Muscle of leg (tissue), 16 donors: ENCODE measurements at places on chromosomes 11 and 22.

DNA sequence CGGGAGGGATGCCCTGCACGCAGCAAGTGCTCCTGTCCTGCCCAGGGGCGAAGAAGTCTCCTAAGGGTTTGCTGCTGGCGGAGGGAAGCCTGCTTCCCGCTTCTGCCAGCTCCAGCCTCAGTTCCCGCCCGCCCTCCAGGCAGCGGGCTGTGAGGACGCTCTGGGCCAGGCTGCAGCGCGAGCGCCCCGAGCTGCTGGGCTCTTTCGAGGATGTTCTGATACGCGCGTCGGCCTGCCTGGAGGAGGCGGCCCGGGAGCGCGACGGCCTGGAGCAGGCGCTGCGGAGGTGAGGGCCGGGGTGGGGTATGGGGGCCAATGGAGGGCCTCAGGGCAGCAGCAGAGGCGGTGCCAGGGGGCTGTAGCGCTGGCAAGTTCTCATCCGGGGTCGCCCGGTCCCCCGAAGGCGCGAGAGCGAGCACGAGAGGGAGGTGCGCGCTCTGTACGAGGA is 2.2 kb downstream of the CRACR2B start:
- no peak overlapping the region for H3K27ac ChIP-seq
- peaks cover 13% of the 10 kb centered on the region for H3K36me3 ChIP-seq
- H3K4me1 ChIP-seq = peaks cover 89% of the 10 kb centered on the region
- H3K27me3 ChIP-seq = peaks cover 52% of the 10 kb centered on the region
- DNase-seq = no peak
- H3K4me3 ChIP-seq = peak overlapping the region; percentile 29

DNA sequence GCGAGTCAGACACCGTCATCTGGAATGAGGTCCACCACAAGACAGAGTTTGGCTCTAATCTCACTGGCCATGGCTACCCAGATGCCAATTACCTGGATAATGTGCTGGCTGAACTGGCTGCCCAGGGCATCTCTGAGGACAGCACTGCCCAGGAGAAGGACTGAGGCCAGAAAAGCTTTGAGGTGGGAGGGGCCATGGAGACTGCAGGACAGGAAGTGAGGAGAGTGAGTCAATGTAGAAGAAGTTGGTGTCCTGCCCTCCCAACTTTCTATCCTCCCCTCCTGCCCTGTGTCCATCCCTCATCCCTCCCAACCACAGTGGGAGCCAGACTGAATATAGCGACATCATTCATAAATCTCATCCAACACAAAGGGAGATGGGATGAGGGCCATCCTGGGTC is 8.0 kb downstream of the MPEG1 start:
- peaks cover 32% of the 10 kb centered on the region for H3K36me3 ChIP-seq
- H3K4me3 ChIP-seq = no peak overlapping the region
- peaks cover 2% of the 10 kb centered on the region for H3K4me1 ChIP-seq
- H3K27me3 ChIP-seq = no peaks in the 10 kb centered on the region
- H3K27ac ChIP-seq = no peak overlapping the region
- no peak for DNase-seq

DNA sequence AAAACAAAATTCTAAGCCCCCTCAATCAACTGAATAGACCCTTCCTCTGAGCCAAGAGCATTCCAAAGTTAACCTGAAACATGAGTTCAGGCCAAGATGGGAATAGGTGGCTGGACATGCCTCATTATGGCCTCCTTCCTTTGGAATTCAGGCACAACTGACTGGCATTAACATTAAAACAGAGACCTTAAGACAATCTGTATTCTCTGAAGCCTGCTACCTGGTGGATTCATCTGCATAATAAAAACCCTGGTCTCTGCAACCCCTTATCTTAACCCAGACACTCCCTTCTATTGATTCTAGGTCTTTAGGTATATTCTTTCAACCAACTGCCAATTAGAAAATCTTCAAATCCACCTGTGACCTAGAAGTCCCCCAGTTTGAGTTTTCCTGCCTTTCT is 66.3 kb downstream of the JRKL start:
- no peaks in the 10 kb centered on the region for H3K27me3 ChIP-seq
- H3K4me1 ChIP-seq = no peaks in the 10 kb centered on the region
- H3K36me3 ChIP-seq = no peaks in the 10 kb centered on the region
- DNase-seq = no peak
- H3K27ac ChIP-seq = no peak overlapping the region

- peaks cover 67% of the 10 kb centered on the region for H3K4me1 ChIP-seq
- peak; percentile 76 for DNase-seq
- peaks cover 30% of the 10 kb centered on the region for H3K36me3 ChIP-seq
- H3K27ac ChIP-seq = peak overlapping the region; percentile 92
- no peak overlapping the region for H3K4me3 ChIP-seq
Measured at GRCh38 chr22:19984201-19984753, 32.3 kb downstream of the ARVCF start.

DNA sequence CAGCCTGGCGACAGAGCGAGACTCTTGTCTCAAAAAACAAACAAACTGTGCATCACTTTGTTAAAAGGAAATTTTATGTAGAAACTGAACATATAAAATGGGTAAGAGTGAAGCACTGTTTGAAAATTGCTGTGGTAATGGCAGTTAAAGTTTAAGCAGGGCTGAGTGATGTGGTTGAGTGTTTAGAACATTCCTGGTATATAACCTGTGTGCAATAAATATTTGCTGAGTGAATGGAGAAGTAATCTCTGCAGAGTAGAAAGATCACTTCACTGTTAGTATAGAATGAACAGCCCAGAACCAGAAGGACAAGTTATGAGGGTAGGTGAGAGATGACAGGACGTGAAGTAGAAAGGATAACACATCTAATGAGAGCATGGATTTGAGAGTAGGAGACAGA is 27.3 kb downstream of the CECR2 start:
- H3K27ac ChIP-seq = no peak overlapping the region
- DNase-seq = no peak
- no peaks in the 10 kb centered on the region for H3K36me3 ChIP-seq
- no peaks in the 10 kb centered on the region for H3K4me1 ChIP-seq
- no peak overlapping the region for H3K4me3 ChIP-seq
- H3K27me3 ChIP-seq = no peaks in the 10 kb centered on the region

DNA sequence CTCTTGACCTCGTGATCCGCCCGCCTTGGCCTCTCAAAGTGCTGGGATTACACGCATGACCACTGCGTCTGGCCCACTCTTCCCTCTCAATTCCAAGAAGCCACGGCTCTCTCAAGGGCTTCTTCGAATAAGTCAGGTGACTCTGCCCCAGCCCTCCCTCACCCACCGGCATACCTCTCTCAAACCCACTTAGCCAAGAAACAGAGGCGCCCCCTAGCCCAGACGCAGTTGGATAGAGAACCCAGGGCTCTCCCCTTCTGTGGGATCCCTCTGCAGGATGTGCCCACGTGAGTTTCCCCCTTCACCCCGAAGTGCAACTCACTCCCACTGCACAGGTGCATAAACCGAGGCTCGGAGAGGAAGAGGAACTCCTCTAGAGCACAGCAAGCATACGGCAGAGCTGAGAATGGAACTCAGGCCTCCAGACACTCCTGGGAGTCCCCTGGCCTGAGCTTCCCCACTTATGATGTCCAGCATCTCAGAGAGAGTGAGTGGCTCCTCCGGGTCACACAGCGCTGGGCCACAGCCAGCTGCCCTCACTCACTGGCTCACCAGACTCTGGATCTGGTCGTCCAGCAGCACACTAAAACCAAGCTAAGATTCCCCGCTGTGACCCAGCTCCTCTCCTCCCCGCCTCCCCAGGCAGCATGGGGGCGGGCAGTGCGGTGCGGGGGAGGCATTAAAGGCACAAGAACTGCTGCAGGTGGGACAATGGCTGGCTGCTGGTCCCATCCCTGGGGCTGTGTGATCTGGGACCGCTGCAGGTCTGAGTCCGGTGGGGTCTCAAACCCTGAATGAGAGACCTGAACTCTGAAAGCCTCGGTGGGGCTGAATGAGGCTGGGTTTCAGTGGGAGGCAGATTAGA is 16.8 kb upstream of the RGL4 start:
- DNase-seq = no peak
- H3K27me3 ChIP-seq = no peaks in the 10 kb centered on the region
- no peak overlapping the region for H3K27ac ChIP-seq
- H3K36me3 ChIP-seq = no peaks in the 10 kb centered on the region
- no peak overlapping the region for H3K4me3 ChIP-seq

- H3K27ac ChIP-seq = no peak overlapping the region
- H3K36me3 ChIP-seq = no peaks in the 10 kb centered on the region
- no peaks in the 10 kb centered on the region for H3K27me3 ChIP-seq
- no peak overlapping the region for H3K4me3 ChIP-seq
- H3K4me1 ChIP-seq = no peaks in the 10 kb centered on the region
Measured at GRCh38 chr11:33389635-33390034, 132.5 kb downstream of the HIPK3 start.

GRCh38 chr22:48310740-48311139 is 1516.9 kb downstream of the BRD1 start:
- H3K27me3 ChIP-seq = peaks cover 2% of the 10 kb centered on the region
- no peaks in the 10 kb centered on the region for H3K4me1 ChIP-seq
- DNase-seq = no peak
- H3K36me3 ChIP-seq = no peaks in the 10 kb centered on the region

DNA sequence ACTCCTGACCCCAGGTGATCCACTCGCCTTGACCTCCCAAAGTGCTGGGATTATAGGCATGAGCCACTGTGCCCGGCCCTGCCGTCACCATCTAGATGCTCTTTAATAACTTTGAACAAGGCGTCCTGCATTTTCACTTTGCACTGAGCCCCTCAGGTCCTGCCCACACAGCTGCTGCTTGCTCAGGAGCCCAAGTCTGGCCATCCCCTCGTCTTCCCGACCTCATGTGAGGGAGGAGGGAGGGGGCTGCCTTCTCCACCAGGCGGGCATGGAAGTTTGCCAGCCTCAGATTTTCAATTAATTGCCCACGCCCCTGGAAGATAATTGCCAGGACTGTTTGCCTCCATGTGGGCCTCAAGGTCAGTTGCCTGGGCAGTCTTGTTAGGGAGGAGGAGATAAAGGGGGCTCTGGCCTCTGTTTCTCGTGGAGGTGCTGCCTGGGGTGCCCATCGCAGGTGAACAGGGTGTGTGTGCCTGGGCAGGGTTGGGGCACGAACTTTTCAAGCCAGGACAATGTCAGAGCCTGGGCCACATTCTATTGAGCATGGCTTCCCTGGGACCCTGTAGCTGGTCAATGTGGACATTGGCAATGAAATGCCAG is 27.9 kb upstream of the MYEOV start:
- H3K4me1 ChIP-seq = peaks cover 23% of the 10 kb centered on the region
- no peak overlapping the region for H3K27ac ChIP-seq
- no peaks in the 10 kb centered on the region for H3K36me3 ChIP-seq
- H3K4me3 ChIP-seq = no peak overlapping the region
- no peak for DNase-seq

- no peak overlapping the region for H3K4me3 ChIP-seq
- H3K27me3 ChIP-seq = no peaks in the 10 kb centered on the region
- no peak for DNase-seq
- H3K4me1 ChIP-seq = peaks cover 14% of the 10 kb centered on the region
- H3K27ac ChIP-seq = no peak overlapping the region
Measured at GRCh38 chr11:119166368-119167076, 2.0 kb upstream of the NLRX1 start.

DNA sequence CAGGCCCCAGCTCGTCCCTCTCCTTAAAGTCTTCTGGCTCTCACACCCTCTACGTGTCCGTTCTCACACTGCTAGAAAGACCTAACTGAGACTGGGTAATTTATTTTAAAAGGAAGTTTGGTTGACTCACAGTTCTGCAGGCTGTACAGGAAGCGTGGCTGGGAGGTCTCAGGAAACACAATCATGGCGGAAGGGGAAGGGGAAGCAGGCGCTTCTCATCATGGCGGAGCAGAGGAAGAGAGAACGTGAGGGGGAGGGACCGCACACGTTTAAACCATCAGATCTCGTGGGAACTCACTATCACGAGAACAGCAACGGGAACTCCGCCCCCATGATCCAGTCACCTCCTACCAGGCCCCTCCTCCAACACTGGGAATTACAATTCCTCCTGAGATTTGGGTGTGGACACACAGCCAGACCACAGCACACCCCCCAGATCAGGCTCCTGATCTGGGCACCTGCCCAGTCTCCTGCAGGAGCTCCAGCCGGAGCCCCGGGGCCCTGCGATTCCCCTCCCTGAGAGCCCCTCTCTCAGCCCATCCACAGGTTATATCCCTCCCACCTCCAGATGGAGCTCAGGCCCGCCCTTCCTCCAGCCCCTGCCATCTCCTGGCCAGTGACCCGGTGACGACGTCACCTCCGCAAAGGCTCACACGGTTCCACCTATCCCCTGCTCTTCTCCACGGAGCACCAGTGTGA is 170.2 kb downstream of the BRD1 start:
- no peaks in the 10 kb centered on the region for H3K36me3 ChIP-seq
- no peaks in the 10 kb centered on the region for H3K27me3 ChIP-seq
- H3K27ac ChIP-seq = peak overlapping the region; percentile 75
- H3K4me3 ChIP-seq = peak overlapping the region; percentile 31

- no peak overlapping the region for H3K27ac ChIP-seq
- DNase-seq = no peak
- no peaks in the 10 kb centered on the region for H3K36me3 ChIP-seq
- H3K4me1 ChIP-seq = peaks cover 45% of the 10 kb centered on the region
- no peak overlapping the region for H3K4me3 ChIP-seq
- no peaks in the 10 kb centered on the region for H3K27me3 ChIP-seq
Measured at GRCh38 chr11:33654594-33654993, 46.0 kb downstream of the C11orf91 start.

DNA sequence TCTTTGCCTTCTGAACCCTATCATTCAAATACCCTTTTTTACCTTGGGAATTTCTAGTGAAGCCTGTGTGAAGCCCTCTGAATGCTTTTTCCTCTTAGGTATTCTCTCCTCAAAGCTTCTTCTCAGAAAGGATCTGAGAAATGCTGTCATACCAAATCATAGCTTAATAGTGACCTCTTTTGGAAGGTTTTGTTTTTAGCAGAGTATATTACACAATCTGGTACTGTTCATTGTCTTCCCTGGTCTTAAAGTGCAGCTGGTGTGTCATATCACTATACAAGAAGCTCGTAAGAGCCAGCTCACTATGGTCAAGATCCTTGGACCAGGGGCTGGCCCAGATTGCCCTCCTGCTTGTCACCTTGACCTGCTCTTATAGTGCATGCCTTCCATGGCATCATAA is 204.4 kb upstream of the ANO5 start:
- H3K27me3 ChIP-seq = no peaks in the 10 kb centered on the region
- no peaks in the 10 kb centered on the region for H3K36me3 ChIP-seq
- no peak overlapping the region for H3K4me3 ChIP-seq
- peak; percentile 51 for DNase-seq
